GM23338 (cell line): ENCODE measurements at places on chromosomes 6 and 20.

DNA sequence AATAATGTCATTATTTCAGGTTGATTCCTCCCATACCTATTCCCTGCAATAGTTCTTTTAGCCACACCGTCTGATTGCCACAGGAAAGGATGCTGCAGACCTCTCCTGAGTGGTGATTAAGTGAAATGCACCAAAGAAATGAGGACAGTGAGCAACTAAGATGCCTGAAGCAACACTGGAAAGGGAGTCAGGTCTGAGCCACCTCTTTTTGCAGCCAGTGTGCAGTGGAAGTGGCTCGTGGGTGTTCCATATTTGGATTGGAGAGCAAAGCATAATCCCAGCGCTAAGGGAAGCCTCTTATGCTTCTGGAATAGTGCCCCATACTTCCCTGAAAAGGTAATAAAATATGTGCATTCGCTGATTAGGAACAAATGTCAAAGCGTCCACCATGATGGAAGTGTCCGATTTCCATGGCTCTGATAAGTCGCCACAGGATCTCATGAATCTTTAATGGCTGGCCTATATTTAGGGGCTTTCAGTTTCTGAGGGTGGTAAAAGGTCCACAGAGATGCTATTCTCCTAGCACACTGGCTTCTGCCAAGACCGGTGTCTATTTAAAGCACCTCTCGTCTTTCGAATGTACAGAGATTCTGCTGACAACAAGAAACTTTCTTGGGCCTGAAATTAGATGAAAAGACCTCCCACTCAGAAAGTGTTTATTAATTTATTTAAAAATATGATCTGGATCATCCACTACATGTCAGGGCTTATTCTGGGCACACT, 253.9 kb downstream of the SLC24A3 start:
- DNase-seq: no peak

- no peak for DNase-seq
These were observed 61.5 kb downstream of the RREB1 start for GRCh38 chr6:7169296-7169721.

DNA sequence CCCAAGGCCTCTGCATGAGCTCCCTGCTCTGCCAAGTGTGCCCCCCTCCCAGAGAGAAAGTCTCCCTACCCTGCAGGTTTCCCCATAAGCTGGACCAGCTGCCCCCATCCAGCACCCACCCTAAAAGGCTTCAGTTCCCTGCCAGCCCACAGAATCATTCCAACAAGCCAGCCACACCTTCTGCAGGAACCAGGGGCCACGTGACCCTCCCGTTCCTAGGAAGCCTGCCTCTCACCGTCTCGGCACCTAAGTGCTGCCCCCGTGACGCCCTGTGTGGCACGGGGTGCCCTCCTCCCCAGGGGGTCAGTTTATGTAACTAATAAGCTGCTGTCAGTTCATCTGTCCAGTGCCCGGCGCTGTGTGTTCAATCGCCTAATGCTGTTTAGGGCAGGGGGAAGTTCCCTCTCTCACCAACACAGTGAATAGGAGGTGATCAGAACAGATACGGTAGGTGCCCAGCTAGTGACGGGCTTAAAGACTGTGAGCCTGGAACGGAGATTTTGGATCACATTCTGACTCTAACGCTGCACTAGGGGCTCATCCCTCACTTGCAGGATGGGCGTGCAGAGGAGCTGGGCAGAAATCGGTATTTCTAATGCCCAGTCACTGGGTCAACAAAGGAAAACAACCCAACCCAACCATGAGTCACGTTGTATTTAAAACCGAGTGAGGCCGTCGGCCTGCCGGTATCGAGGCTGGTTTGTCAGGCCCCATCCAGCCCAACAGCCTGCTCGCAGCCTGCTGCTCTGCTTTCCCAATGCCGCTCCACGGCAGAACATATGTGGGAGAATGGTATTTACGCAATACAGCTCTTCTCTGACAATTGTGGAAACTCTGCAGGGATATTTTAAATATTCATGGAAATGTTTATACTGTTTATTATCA, 56.0 kb downstream of the RAMACL start:
- DNase-seq: no peak

DNA sequence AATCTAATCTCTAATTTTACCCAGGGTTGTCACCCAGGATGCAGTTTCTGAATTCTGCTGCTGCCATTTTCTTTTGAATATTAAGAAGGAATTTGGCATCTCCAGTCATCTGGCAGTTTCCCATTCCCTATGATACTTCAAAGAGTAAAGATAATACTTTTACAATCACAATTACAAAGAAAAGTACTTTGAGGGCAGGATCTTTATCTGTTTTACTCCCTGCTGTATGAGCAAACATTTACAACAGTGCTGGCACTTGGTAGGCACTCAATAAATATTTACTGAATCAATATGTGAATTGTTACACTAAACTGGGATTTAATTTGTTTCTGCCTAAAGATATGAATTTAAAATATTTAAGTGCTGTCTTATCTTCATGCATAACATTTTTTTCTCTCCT, 224.9 kb downstream of the EPHA7 start:
- no peak for DNase-seq

DNA sequence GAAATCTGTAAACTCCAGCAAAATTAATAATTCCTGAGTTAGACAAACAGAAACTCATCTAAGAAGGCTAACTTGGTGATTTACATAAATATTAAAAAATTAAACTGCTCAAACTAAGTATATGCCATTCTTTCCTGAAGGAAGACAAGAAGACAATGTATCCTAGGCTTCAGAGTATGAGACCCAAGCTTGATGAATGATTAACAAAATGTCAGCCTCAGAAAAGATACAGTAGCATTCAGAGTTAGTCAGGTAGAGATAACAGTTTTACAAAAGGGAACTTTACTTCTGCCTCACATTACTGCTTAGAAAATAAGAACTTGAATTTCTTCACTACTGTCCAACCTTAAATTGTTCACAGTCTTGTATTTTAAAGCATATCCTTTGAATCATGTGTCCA, 12.0 kb downstream of the CSNK2A1 start:
- DNase-seq: no peak

DNA sequence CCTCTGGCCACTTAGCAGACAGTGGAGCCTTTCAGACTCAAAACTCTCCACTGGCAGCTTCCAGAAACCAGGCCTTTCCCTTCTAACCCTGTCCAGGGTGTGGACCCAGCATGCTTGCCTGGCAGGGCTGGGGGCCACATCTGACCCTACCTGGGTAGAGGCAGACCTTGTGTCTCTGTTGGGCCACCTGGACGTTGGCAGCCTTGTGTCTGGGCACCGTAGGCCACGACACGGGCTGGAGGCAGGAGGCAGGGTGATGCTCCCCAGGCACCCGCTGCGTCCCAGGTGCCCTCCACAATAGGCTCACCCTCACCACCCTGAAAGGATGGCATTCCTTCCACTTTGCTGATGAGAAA, 67.6 kb downstream of the NOL4L start:
- DNase-seq: no peak

DNA sequence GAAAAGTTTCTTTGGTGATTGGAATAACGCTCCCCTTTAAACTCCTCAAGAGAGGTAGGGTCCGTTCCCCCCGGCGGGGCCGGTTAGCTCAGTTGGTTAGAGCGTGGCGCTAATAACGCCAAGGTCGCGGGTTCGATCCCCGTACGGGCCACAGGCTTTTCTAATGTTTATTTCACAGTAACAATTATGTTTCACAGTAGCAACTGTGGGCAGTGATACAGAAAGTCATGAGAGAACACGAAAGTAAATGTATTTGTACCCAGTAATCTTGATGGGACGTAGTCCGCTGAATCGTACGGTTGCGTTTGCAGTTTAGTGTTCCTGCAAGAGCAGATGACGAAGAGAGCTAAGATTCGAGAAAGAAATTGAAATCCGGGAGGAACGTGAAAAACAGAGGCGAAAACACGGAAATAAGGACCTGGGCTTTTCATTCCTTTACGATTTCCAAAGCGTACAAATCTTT, 505.5 kb downstream of the PRIM2 start:
- peak; percentile 79 for DNase-seq

GRCh38 chr6:44255871-44256774, 1.2 kb downstream of the SLC35B2 start:
- peak; percentile 53 for DNase-seq

DNA sequence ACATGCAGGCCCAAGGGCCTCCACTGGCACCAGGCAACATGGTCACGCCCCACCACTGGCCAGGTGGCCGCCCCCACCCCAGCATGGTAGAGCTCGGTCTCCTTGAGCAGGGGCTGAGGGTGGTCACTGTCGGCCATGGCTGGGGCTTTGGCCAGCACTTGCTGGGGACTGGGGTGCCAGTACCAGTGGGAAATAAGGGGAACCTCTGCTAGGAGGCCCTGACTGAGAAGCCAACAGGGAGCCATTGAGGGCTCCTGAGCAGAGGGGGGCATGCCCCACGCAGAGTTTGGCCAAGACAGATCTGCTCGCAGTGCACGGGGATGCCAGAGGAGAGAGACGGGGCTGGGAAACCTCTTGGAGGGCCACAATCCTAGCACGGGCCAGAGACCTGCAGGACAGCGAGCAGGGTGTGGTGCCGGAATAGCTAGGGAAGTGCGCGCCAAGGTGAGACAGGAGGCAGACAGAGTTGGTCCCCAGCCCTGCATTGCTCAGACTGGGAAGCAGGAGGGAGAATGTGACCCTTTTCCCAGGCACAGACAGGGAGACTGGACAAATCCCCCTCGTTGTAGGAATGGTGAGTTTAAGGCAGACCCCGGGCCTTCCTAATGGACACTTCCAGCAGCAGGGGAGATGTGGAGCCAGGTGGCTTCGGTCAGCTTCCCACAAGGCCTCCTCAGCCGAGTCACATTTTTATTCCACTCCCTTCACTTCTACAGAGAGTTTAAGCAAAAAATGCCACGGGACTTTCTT, 179.0 kb upstream of the CST7 start:
- DNase-seq: no peak

GRCh38 chr6:157514659-157515496, 133.9 kb downstream of the ZDHHC14 start:
- DNase-seq: no peak

DNA sequence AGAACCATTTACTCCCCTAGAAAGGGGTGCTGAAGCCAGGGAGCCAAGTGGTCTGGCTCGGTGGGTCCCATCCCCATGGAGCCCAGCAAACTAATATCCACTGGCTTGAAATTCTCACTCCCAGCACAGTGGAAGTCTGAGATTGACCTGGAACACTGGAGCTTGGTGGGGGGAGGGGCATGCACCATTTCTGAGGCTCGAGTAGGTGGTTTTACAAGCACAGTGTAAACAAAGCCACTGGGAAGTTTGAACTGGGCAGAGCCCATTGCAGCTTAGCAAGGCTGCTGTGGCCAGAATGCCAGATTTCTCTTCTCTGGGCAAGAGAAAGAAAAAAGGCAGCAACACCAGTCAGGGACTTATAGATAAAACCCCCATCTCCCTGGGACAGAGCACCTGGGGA, 855.8 kb upstream of the CITED2 start:
- no peak for DNase-seq

DNA sequence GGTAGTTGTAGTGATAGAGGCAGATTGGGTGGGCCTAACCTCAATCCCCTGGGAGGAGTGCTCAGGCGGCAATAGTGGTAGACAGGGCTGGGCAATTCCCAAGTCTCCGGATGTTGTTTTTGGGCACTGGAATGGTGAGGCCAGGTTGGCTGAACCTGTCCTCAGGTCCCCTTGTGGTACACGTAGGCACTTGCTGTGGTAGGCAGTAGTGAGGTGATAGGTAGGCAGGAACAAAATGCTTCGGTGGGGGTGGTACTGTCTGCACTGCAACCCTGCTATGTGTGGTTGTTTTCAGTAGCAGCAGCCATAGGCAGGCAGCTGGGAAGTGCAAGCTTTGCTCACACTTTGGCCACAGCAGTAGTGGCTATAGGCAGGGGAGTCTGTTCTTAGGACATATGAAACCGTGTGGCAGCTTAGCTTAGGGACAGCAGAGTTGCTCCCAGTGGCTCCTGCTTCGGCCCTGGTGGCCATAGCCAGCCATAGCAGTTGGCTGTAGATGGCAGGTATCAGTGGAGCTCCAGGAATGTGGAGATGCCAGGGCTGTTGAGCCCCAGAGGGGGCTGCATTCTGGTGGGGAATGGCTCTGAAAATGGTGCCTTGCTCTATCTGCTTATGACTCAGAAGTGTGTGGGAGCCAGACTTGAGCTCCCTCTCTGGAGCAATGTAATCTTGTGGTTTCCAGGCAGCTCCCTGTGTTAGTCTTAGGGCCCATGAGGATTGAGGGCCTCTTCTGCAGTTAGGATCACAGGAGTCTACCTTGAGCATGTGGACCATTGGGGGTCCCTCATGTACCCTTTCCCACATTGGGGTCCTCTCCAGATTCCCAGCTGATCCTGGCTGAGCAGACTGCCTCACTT, 241.8 kb upstream of the BMP2 start:
- peak; percentile 69 for DNase-seq

- DNase-seq: no peak
These were observed 99.5 kb downstream of the PRDM1 start for GRCh38 chr6:106185615-106186014.

DNA sequence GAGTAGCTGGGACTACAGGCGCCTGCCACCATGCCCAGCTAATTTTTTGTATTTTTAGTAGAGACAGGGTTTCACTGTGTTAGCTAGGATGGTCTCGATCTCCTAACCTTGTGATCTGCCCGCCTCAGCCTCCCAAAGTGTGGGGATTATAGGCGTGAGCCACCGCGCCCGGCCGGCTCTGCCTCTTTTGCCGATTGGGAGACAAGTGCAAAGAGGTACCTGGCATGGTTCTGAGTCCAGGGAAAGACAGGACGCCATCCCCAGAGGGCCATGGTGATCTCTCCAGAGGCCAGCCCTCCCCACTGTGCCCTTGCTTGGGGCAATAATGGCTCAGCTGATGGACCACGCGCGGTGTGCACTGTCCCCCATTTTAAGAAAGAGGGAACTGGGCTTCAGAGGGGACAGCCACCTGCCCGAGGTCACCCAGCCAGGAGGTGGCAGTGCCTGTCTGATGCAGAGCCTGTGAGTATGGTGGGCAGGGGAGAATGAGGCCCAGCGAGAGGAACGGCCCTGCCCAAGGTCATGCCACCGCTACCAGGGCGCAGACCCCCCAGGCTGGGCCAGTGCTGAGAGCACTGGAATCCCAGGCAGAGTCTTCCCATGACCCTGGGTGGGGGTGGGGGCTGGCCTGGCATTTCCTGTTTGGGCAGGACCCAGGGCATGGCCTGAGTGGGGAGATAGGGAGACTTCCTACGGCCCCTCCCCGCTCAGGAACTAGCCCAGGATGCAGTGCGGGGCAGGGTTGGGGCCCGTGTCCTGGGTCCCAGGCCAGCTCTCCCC, 61.0 kb downstream of the SNAI1 start:
- no peak for DNase-seq

DNA sequence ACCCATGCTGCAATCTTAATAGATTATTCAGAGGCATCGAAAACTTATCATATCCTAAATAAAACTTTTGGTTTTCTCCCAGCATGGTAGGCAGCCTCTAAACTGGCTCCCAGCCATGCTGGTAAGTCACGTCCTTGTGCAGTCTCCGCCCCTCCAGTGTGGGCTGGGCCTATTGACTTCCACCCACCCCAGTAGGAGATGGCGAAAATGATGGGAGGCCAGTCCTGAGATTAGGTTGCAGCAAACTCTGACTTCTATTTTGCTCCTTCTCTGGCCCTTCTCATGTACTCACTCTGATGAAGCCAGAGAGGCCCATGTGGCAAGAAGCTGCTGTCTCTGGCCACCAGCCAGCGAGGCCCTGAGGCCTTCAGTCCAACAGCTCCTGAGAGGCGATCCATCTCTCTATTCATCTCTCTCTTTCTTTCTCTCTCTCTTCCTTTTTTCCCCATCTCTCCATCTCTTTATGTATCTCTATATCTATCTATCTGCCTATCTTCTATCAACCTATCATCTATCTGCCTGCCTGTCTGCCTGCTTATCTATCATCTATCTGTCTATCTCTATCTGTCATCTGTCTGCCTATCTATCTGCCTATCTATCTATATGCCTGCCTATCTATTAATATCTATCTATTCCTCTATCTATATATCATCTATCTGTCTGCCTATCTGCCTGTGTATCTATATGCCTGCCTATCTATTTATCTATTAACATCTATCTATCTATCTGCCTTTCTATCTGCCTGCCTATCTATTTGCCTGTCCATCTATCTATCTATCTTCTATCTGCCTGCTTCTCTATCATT, 52.7 kb upstream of the STX16 start:
- no peak for DNase-seq
